DMS 273 treated with DMSO at 0.1 percent for 48 hours (cell line): ENCODE measurements at places on chromosomes 3 and 15.

DNA sequence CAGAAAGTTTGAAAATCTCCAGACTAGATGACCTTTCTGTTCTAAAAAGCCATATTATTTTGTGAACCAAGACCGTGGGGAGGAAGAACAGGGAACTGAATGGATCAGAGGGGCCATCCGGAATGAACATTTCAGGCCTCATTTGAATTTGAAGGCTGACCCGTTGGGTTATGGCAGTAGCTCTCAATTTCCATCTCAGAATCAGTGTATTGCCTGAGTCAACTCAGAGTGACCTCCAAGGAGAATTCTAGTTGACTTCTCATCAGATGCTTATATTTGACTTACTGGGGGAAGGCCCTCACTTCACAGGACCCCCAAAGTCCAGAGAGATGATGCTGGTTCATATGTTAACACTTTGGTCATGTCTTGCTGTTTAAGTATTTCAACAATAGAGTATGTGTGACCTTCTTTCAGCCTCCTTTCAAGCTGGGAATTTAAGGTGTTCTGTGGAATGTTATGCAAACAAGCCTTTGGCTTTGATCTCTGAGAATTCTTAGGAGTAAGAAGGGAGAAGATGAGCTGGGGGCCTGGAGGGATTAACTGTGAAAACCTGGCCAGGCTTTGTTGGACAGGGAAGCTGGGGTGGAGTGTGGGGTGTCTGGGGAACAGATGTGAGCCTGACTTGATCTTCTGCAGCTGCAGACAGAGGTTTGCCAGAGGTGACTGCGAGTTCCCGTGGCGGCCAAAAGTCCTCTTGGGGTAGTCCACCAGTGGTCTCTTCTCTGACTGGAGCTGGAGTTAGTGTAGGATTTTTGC is 111.2 kb upstream of the RGMA start:
- DNase-seq: no peak

- no peak for DNase-seq
Observed at GRCh38 chr15:60110909-60111308, 106.8 kb downstream of the FOXB1 start.

DNA sequence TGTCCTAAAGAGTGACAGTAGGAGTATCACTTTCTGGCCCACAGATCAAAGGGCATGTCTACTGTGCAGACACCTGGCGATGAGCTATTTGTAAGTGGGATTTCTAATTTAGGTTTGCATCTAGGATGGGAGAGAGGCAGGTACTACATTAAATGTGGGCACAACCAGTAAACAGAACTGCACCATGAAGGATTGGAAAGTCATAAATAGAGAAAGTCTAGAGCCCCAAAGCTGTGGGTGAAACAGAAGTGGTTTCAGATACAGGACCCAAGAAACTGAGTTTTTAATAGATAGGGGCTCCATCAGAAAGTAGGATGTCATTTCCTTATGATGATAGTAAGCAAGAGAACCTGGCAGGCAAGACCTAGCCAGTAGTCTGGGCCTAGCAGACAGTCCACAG is 35.2 kb upstream of the SPPL2A start:
- DNase-seq: no peak

DNA sequence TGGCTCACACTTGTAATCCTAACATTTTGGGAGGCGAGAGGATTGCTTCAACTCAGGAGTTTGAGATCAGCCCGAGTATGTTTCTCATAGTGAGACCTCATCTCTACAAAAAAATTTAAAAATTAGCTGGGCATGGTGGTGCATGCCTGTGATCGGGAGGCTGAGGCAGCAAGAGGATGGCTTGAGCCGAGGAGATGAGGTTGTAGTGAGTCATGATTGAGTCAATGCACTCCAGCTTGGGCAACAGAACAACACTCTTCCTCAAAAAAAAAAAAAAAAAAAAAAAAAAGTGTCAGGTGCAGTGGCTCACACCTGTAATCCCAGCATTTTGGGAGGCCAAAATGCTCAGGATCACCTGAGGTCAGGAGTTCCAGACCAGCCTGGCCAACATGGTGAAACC is 2.4 kb downstream of the RPL39L start:
- no peak for DNase-seq

DNA sequence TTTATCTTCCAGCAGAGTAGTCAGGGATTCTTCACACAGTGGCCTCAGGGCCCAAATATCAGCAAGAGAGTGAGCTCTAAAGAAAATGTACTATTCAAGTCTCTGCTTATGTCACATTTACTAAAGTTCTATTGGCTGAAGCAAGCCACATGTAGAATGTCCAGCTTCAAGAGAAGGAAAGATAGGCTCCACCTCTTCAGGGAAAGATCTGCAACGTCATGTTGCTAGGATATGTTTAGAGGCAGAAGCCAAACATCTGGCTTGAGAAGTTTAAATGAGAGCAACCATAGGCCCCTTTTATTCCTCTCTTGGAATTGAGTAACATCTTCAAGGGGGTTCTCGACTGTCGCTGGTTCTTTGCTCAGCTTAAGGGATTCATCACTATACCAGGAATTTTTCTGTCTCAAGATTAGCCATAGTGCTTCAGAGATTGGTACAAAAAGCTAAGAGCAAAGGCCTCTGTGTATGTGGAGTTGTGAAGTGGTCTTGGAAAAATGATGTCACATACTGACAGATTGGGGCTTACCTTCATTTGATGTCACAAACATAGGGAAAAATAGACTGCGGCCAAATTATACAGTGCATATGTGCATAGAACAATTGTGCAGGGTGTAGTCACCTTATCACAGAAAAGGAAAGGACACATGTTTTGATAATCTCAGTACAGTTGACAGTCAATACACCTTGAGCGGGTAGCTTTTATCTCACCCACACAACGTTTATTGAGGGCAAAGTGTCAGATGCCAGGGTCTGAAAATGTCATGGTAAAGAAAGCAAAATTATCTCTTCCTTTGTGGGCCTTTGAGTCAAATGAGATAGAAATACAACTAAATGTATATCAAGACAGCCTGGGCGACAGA is 11.3 kb upstream of the THRB start:
- no peak for DNase-seq

GRCh38 chr3:74370342-74370741 is 244.1 kb downstream of the CNTN3 start:
- no peak for DNase-seq

- no peak for DNase-seq
Observed at GRCh38 chr15:41801850-41802455, 25.9 kb upstream of the JMJD7 start.

- DNase-seq: no peak
Observed at GRCh38 chr3:10459954-10460754, 45.2 kb downstream of the ATP2B2 start.

DNA sequence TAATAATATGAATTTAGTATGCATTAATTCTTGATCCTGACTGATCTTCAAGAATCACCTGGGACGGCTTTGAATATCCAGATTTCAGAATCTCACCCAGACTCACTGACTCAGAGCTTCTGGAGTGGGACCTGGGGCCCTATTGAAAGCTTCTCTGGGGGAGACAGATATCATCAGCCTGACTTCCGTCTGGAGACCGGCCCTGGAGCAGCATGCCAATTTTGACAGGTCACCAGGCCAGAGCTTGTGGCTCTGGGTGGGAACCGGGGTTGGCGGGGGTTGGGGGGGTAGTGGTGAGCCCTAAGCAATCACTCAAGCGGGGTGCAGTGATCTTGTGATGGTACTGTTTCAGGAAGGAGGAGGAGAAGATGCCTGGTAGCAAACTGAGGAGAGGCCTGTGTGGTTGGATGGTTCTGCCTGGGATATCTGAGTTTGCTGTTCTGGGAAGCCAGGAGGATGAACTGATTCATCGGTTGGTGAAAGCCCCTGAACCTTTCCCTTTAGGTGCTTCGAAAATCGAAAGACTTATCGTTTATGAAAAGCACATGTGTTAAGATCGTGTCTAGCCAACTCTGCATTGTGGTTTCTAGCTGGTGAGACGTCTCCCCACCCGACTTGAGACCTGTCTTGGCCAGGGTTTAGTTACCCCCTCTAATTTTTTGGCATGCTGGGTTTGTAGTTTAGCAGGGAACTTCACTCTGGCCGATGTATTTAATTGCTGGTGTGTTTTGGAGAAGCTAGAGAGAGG is 263.9 kb upstream of the C2CD4B start:
- no peak for DNase-seq

GRCh38 chr3:42507761-42508335 is 5.4 kb downstream of the VIPR1 start:
- no peak for DNase-seq

DNA sequence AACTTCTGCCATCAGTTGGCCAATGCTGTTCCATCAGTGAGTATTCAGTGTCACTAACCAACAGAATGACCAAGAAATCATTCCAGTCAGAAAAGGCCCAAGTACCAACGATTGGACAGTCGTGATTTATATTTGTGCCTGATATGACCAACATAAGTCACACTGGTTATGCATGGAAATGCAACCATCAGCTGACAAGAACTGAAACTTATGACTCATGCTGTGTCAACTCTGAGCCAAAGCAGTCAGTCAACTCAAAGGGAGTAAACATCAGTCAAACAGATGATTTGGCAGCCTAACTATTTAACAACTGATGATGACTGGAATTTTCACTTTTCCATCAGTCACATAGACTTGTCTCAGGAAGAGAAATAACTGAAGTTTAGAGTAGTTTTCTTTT is 142.4 kb downstream of the ANXA2 start:
- no peak for DNase-seq

GRCh38 chr3:71673486-71673885 is 51.7 kb downstream of the EIF4E3 start:
- no peak for DNase-seq

DNA sequence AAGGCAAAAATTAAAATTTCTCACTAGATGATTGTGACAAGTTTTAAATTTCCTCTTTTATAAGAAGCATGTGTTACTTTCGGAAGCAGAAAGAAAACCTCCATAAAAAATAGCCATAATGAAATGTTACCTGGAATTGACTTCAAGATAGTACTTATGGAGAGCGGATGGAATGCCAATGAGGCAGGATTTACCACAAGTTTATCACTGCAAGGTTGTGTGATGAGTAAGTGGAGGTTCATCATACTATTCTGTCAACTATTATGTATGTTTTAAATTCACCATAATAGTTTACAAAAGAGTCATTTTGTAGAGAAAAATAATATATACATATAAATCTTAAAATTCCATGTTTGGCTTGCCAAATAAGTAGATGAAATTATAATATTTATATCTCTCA is 230.3 kb downstream of the SCAPER start:
- no peak for DNase-seq

DNA sequence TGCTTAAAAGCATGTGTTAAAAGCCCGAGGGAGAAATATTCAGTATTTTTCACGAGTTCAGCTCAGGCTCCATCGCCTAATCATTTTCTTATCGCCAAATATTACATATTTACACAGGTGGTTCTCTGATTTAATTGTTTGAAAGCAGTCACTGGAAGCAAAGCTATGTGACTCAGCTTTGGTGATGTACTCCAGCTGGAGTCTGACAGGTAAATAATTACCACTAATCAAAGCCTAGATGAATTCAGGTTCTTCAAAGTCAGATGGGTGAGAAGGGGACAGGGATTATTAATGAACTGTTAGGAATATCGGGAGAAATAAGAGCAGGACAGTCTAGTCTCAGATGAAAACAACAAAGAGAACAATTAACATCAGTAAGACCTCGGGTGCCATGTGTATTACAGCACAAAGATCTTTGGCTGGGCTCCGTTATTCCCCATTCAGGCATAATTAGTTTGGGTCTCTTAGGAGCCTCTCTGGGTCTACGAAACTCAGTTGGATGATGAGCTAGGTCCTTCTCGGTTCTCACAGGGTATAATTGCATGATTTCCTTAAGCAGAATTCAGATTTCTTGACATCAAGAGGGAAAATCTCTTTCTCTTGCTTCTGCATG is 331.7 kb upstream of the ADAMTS9 start:
- no peak for DNase-seq

- no peak for DNase-seq
Observed at GRCh38 chr3:44969154-44969827, 6.7 kb downstream of the ZDHHC3 start.

DNA sequence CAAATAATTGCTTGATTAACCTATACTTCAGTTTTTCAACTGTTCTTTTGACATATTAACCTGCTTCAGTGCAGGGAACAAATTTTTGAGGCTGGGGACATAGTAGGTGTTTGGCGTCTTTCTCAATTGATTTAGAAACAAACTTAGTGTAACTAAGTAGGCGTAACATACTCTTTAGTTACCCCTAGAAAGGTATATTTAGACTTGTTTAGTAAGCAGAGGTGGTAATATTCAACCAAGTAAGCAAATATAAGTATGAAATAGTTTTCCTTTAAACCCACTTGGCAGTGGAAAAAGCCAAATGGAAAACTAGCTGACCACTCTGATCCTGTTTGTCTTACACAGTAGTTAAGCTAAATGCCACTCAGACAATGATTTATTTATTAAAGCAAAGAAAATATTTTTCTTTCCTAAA is 113.2 kb downstream of the MBNL1 start:
- no peak for DNase-seq

DNA sequence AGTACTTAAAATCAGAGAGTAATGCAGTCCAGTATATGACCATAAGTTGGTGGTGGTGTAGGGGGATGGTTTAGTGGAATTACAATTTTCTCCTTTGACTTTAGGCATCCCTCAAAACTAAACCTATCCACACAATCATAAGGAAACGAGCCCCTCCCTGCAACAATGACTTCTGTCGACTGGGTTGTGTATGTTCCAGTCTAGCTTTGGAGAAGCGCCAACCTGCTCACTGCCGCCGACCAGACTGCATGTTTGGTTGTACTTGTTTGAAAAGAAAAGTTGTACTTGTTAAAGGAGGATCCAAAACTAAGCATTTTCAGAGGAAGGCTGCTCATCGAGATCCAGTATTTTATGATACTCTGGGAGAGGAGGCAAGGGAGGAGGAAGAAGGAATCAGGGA is 52.8 kb downstream of the MGA start:
- DNase-seq: no peak

DNA sequence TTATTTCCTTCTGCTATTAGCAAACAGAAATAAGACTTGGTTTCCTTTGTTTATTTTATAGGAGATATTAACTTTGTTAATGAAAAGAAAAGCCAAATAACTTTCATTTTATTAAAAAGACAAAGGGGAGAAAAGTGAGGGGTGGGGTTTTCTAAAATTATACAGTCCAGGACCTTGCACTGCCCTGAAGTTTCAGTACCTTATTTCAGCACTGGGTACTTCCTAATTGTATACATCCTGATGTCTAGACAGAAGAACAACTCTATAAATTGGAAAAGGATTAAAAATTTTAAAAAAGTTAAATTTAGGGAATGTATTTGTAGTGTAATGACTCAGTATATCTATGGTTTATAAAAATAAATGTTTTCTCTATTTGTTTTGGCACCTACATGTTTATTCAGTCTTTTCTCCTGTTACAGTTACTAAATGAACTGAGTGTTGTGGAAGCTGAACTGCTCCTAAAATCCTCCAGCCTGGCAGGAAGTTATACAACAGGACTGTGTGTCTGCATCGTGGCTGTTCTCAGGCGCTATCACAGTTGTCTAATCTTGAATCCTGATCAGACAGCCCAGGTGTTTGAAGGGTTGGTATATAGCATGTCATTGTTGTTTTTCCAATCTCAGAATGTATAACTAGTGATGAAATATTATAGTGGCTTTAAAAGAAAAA is 27.6 kb upstream of the P2RY13 start:
- no peak for DNase-seq

DNA sequence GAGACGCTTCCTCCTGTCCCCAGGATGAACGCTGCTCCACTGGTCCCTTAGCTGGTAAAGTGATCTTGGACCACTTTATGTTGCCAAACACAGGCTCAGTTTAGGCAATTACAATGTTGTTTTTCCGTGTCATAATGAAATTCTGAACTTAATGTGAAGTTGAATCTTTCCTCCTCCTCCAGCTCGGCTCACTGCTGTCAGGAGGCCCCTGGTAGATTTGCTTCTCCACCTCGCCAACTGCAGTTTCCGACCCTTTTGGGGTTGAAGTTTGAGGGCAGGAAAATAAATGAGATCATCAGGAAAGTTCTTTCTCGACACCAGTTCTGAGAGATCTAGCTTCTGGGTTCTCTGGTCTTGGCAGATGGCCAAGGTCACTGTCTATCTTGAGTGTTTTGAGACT is 27.8 kb downstream of the CFAP161 start:
- DNase-seq: no peak
